Muscle of back (tissue), 13 donors: ENCODE measurements at places on chromosomes 4 and X.

DNA sequence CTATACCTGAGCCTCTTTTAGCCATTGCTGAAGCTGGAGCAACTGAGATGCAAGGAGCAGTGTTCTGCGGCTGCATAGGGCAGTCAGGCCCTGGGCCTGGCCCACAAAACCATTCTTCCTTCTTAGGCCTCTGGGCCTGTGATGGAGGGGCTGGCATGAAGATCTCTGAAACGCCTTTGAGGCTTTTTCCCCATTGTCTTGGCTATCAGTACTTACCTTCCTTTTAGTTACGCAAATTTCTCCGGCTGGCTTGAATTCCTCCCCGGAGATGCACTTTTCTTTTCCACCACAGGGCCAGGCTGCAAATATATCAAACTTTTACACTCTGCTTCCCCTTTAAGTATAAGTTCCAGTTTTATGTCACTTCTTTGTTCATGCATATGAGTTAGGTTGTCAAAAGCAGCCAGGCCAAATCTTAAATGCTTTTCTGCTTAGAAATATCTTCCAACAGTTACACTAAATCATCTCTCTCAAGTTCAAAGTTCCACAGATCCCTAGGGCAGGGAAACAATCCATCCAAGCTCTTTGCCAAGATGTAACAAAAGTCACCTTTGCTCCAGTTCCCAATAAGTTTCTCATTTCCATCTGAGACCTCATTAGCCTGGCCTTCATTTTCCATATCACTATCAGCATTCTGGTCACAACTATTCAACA is 194.4 kb upstream of the PCDH7 start:
- DNase-seq, result peak; percentile 7

- peak; percentile 2 for DNase-seq
Measured at GRCh38 chrX:5681159-5681558, 547.5 kb downstream of the NLGN4X start.

GRCh38 chr4:119099227-119099810 is 36.3 kb upstream of the MYOZ2 start:
- DNase-seq, result no peak

GRCh38 chr4:146148021-146148420 is 27.5 kb upstream of the LSM6 start:
- no peak for DNase-seq
